Activated T-helper 17 cell treated with anti-CD3 and anti-CD28 coated beads, Interleukin-2, amount 50 U/mL, for 72 hours (primary cell): ENCODE measurements at places on chromosomes 7 and 10.

GRCh38 chr10:112000466-112000865 is 183.1 kb downstream of the GPAM start:
- ATAC-seq, result no peak

DNA sequence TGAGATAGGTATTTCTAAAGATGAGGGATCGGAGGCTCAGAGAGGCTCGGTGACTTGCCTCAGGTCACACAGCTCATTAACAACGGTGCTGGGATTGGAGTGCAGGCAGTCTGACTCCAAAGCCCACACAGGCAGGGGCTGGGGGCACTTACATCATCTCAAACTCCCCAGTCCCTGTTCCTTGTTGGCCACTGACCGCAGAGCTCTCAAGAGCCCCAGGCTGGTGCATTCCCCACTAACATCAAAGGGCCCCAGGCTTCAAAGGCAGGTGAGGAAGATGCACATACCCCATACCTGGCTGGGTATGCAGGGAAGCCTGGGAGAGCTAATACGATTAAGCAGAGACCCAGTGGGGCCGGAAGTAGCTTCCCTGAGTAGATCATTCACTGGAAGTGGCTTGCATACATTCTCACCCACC is 13.7 kb upstream of the NODAL start:
- no peak for ATAC-seq

DNA sequence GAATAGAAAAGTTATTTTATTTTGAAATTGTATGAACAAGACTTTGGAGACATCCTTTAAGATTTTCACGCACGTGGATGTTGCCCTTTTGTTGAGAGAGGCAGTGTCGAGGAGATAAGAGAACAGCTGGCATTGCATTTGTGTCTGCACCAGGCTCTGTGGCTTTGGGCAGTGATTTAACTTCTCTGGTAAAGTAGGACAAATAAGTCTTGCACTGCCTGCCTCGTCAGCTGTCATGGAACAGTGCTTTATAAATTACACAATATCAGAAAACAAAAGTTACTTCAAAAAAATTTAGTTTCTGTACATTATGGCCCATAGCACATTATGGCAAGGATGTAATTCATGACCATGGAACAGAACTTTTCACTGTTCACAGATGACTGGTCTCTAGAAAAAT is 20.1 kb downstream of the SNX10 start:
- no peak for ATAC-seq

DNA sequence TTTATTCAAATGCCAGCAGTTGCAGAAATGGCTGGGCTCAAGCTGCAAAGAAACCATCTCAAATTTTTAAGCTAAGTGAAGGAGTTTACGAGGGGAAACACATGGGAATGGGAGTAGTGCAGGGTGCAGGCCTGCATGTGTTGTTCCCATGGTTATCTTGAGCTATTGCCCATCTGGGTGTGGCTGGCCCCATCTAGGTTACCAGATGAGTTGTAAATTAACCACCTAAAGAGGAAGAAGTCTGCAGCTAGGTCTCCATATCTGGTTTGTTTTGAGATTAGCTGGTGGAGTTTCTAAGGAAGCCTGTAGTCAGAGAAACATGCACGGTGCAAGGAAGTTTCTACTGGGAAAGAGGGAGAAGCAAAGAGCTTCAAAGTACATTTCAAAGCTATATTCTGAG is 23.3 kb upstream of the STEAP2 start:
- ATAC-seq, result no peak

DNA sequence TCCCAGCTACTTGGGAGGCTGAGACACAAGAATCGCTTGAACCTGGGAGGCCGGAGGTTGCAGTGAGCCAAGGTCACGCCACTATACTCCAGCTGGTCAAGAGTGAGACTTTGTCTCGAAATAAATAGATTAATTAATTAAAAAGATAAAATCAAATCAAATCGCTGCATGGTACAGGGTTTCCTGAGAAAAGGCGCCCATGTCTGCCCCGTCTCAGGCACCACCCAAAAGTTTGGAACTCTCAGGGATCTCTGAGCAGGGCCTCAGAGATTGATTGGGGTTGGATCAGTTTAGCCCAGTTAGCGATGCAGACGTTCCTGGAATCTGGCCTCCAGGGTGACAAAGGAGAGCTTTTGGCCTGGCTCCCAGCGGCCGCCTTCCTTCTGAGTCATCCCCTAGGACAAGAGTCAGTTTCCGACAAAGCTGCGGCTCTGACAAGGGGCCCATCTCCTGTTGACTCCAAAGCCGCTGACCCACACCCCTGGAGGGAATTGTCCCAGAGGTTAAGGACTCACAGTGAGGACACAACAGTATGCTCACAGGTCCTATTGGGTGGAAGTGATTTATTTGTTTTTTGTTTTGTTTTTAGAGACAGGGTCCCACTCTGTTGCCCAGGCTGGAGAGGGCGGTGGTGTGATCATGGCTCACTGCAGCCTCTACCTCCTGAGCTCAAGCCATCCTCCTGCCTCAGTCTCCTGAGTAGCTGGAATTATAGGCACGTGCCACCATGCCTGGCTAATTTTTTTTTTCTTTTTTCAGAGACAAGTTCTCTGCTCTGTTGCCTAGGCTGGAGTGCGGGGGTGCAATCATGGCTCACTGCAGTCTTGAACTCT is 6.8 kb downstream of the ORAI2 start:
- ATAC-seq, result no peak

DNA sequence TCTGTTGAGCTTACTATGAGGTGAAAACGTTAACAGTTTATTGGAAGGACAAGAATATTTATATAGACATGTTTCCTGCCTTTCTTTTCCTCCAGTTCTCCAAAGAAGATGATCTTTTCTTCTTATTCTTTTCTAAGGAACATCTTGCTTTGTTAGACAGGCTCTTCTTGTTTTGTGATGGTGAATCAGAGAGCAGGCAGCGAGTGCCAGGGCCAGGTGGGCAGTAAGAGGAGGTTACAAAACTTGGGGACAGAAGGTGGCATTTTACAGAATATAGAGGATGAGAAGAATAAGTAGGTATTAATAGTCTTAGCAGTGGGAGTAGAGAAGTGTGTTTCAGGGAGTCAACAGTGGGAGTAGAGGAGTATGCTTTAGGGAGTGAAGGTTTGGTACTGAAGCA is 223.6 kb downstream of the ARL4A start:
- no peak for ATAC-seq

DNA sequence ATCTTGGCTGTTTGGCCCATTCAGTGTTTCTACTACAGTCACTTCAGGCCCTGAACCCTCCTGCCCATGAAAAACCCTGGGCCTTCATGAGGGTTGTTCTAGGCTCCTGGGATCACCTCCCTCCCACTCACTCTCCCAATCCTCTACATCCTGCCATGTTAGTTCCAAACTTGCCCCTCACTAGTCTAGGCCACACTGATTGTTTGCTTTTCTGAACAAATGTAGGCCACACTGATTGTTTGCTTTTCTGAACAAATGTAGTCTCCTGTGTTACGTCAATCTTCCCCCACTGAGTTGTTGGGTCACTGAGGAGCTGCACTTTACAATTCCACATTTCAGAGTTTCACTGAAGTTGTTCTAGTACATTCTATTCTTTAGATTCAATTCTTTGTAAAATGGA is 5.3 kb upstream of the ALDH18A1 start:
- no peak for ATAC-seq

DNA sequence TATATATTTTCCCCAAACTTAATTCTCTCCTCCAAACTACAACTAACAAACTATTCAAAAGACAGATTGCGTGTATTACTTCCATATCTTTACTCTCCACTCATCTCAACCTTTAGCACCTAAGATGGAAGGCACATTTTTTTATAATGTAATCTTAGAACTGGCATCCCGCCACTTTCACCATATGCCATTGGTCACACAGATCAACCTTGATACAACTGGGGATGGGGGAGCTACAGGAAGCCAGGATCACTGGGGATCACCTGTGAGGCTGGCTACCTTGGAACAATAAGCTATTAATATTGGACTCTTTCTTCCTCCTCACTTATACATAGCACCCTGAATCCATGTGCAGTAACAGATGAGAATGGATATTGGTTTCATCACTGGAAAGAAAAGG is 469.6 kb upstream of the LRRN3 start:
- no peak for ATAC-seq

- ATAC-seq, result no peak
These were observed 38.6 kb downstream of the VOPP1 start for GRCh38 chr7:55533729-55534080.

GRCh38 chr7:116340943-116341907 is 130.9 kb downstream of the TES start:
- peak; percentile 80 for ATAC-seq

GRCh38 chr7:108824840-108825580 is 255.3 kb downstream of the DNAJB9 start:
- no peak for ATAC-seq

DNA sequence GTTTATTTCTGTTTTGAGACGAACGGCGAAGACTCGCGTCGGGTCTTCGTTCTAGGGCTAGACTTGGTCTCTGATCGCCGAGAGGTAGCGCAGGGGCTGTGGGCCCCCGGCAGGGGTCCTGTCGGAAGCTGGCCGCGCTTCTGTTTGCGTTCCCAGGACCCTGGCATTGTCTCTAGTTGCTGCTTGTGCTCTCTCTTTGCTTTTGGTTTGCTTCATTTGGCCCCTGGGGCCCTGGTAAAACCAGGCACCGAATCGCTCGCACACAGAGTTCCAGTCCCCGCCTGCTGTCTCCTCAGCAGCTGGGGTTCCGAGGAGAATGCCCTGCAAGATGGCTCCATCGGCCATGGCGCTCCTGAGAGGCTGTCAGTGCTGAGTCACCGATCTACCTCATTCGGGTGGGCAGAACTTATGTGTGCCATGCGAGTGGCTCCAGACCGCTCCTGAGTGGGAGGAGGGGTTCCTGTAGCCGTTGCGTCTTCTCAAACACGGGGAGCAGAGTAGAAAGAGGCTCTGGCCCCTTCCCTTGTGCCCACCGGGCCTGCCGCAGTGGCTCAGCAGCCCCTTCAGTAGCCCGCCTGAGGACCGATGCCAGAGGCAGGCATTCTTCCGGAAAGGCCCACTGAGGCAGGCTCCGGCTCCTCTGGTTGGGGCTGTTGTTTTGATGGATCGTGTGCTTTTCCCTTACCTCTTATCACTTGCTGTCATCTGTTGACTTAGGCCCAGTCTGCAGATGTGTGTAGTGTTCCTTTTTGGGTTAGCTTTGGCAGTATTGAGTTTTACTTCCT is 826 bp downstream of the CHPF2 start:
- ATAC-seq, result peak; percentile 90

- ATAC-seq, result no peak
These were observed 103.9 kb downstream of the ZMYND11 start for GRCh38 chr10:239109-239508.

DNA sequence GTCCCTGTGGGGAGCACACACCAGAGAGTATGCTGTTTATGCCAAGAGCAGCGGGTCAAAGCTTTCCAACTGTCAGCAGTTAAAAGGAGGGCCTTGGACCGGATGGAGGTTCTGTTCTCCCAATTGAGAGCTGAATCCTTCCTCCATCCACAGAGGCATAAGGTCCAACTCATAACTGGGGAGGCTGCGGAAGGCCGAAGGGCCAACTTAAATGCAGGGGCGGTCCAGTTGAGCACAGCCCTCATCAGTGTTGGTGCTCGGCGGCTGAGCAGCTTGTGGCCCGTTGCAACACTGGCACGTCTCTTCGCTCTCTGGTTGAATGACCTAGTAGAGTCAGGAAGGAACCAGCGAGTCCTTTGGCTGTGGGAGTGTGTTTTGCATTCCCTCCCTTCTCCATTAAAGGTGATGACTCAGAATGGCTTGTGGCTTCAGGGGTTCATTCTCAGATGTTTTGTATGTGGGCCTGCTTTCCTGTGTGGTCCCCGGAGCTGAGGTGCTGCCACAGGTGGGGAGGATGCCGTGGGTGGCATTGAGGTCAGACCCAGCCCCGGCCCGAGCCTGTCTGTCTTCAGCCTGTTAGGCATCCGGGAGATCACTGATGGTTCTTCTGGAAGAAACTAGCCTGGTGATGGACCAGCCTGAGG is 44.8 kb upstream of the DMBT1 start:
- peak; percentile 95 for ATAC-seq

GRCh38 chr10:18658271-18659124 is 733 bp upstream of the ARL5B start:
- no peak for ATAC-seq

DNA sequence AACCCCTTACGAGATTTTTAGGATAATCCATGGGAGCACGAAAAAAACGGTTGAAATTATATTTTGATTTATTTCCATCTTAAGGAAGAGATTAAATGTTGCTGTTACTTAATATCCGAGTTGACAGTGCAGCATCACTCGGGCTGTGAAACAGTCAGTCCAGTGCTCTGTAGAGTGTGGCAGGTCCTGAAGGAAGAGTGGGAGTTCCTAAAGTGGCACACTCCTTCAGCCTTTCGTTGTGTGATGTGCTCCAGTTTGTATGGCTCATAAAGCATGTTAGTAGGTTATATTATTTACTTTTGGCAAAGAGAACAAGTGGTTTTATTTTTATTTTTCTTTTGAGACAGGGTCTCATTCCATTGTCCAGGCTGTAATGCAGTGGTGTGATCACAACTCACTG is 358.3 kb downstream of the AUTS2 start:
- ATAC-seq, result no peak

DNA sequence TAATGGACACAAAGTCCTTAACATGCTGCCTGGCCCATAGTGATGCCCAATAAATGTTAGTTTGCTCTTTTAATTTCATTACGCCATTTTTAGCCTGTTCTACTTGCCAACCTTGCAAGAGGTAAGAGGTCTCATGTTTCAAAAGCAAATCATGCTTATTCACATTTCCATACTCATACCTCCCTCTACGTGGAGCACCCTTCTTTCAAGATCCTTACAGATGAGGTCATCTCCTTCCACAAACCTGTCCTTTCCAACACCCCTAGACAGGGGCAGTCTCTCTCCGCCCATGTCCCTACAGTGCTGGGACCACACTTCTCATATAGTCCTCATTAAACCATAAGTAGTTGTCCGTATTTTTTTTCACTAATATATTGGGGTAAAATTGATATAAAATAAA is 271.3 kb downstream of the FGFR2 start:
- ATAC-seq, result no peak
